ENCODE measurements at places on chromosomes 12 and 14.

DNA sequence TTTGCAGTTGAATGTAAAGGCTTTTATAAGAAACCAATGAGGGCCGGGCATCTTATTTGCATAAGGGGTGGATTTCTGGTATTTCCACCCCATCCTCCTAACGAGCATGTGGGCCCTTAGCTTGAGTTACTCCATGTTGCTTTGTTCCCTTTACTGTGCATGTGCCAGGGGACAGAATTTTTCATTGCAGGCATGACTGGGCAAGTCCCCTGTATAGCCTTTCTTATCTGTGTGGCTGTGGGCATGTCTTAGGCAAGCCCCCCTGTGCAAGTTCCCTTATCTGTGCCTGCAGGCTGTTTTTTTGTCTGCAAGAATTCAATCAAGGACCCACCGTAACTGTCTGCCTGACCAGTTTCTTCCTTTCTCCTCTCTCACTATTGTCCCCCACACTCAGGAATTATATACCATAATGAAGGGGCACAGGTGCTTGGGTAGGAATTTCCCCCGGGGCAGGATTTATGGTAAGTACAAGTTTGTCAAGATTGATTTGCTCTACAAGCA, 152.2 kb upstream of the CNOT2 start:
- no peak for DNase-seq

GRCh38 chr12:51345681-51346080, 798 bp downstream of the CELA1 start:
- DNase-seq, result no peak

DNA sequence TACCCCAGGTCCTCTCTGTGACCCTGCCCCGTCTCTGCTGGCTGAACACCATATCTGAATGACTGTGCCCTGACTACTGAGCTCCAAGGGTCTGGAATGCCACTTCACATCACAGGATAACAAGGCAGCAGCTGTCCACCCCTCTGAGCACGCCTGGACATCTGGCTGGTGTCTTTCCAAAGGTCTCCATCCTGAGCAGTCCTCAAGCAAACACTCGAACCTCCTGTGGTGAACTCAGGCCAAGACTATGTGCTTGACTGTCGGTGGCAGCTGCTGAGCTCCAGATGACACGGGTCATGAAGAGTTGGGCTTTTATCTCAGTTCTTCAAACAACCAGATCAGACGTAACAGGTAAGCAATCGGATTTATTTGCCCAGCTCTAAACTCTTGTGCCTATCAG, 117.2 kb upstream of the BCL2L14 start:
- DNase-seq, result no peak

- DNase-seq, result no peak
Measured at GRCh38 chr14:26517771-26518170, 80.1 kb downstream of the NOVA1 start.

- peak; percentile 48 for DNase-seq
Measured at GRCh38 chr12:54394281-54394719, 9.8 kb upstream of the ZNF385A start.

- no peak for DNase-seq
Measured at GRCh38 chr12:96177013-96177412, 17.2 kb upstream of the ELK3 start.

- no peak for DNase-seq
Measured at GRCh38 chr12:6909421-6910145, 4.8 kb upstream of the ENO2 start.

Measured in NCI-H460 (cell line).